Epithelial cell of prostate (primary cell): ENCODE measurements at places on chromosomes 16 and 17.

DNA sequence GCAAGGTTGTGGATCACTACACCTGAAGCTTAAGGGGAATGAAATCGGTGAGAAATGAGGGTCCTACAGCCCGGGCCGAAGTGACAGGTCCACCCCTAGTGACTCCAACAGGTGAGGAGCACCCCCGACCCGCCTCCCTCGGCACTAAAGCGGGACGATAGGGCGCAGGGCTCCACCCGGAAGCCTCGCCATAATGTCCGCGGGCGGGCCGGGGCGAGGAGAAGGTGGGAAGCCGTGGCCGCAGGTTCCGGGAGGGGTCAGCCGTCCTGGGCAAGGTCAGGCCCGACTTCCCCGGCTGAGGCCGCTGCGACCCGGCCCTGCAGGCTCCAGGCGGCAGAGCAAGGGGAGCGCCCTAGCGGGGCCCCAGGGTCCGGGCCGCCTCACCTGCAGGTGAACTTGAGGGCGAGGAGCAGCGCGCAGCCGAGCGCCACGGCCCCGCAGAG is 543 bp downstream of the TXNDC11 start:
- no peak for DNase-seq

DNA sequence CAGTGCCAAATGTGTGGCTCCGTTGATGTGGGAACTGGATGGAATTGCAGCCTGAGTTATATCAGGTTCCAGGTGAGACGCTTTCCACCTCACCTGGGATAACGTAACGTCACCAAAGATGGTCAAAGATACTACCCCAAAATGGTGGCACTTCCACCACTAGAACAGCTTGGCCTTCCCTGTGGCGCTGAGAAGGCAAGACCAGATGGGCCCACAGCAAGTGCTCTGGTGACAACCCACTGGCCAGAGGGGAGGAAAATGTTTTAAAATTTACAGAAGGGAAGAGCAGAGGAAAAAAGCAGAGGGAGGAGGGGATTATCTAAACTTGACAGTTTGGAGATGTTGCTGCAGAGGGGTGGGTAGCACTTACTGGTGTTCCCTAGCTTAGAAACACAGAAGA is 7.5 kb upstream of the ITGA2B start:
- no peak for DNase-seq

- no peak for DNase-seq
These were observed 42.0 kb upstream of the MMD start for GRCh38 chr17:55463600-55463999.

- no peak for DNase-seq
These were observed 63.8 kb downstream of the RAP1GAP2 start for GRCh38 chr17:2860045-2860444.

DNA sequence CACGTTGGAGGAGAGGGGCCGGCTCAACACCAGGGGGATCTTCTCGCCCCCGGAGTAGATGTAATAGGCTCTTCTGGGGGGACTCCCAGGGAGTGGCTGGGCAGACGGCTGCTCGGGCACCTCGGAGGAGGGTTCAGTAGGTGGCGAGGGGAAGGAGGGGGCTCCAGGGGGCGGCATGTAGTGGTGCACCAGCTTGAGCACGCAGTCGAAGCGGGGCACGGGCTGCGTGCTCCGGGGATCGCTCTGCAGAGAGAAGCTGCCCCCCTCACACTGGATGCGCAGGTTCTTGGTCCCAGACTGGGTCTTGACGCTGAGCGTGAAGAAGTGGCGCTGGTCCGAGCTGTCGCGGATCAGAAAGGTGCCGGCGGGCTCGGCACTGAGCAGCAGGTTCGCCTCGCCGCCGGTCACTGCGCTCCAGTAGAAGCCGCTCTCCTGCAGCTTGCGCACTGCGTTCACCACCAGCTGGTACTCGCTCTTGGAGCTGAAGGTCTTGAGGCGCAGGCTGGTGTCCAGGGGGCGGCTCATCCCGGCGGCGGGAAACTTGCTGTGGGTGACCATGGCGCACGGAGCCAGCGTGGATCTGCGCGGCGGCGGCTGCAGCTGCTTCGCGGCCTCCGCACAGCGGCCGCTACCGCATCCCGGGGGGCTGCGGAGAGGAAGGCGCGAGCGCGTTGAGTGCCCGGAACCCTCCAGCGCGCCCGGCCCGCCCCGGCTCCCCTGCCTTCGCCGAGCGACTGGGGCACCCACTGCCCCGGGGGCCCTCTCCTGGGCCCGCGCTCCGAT is 1.1 kb downstream of the SOCS3 start:
- no peak for DNase-seq

GRCh38 chr16:71985262-71985974 is 14.8 kb downstream of the PKD1L3 start:
- DNase-seq = no peak

DNA sequence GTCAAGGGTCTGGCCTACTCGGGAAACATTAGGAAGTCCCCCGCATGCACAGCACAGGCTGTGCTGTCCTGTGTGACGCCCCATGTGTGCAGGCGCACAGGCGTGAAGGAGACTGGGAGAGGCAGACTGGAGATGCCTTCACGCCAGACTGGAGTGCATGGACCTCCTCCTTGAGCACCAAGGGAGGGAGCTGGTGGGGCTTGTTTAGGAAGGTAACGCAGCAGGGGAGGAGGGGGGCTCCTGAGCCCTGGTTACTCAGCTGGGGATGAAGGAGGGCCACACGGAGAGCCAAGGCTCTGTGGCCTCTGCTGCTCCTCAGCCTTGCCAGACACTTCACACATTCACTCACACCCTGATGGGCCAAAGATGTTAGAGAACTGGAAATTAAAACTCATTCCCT is 7.7 kb downstream of the HSDL1 start:
- no peak for DNase-seq

- peak; percentile 24 for DNase-seq
These were observed 706 bp downstream of the TEN1 start for GRCh38 chr17:75979705-75980187.

DNA sequence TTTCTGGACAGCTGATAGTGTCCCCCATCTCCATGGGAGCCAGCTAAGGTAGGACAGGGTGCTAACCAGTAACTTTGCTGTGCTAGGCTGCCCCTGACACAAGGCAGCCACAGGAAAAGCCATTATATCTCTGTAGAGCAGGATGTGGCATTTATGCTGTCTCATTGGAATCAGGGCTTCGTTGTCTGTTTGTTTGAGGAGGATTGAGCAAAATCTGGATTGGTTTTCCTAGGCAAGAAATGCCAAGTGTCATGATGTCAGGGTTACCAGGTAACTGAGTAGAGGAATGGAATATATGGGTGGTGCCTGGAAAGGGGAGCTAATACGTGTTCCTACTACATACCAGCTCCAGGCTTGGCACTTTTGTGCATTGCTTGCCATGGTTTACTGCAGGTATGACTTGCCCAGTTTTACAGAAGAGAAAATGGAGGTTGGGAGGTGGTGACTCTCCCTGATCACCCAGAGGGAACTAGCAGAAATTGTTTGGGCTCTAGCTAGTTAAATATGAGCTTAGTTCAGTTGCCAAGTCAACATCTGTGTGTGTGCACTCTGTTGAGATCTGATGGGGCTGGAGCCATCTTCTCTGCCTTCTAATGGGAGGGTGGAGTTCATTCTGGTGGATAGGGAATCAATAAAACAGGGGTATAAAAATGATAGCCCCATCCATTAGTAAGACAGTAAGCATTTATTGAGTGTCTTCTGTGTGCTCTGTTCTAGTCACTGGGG is 33.9 kb downstream of the GNAO1 start:
- DNase-seq = no peak

DNA sequence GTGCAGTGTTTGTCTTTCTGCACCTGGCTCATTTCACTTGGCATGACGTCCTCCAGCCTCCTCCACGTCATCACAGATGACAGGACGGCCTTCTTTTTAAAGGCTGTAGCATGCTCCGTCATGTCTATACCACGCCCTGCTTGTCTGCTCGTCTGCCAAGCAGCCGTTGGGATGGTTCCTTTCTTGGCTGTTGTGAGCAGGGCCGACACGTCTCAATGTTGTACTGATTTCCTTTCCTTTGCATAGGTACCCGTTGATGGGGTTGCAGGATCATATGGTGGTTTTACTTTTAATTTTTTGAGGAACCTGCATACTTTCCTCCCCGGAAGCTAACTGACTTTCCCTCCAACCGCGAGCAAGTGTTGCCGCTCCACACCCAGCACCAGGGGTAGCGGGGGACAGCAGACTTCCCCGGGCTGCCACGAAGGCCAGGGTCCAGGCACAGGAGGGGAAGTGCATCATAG is 212.2 kb upstream of the ZNF469 start:
- no peak for DNase-seq

- no peak for DNase-seq
These were observed 1.2 kb downstream of the MIF4GD start for GRCh38 chr17:75269844-75270217.

GRCh38 chr17:29376667-29377270 is 13.4 kb upstream of the TAOK1 start:
- no peak for DNase-seq

GRCh38 chr17:50034498-50035364 is 21.2 kb upstream of the ITGA3 start:
- DNase-seq = no peak

DNA sequence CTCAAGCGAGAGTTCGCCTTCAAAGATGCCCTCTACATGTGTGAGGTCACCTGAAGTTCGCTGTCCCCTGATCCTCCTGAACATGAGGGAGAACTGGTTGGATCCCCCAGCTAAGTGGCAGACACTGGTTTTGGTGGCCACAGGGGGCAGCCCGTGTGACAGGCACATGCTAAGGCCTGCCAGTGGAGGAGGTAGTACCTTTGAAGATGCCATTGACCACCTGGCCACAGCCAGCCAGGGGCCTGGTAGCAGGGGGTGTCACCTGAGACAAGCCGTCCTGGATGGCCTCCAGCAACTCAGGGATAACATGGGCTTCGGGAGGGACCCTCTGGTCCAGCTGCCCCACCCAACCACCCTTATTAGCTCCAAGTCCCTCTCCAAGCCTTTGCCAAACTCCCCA is 7.3 kb upstream of the ALDH3A1 start:
- no peak for DNase-seq

GRCh38 chr16:7246578-7246977 is 86.1 kb upstream of the RBFOX1 start:
- DNase-seq = no peak

DNA sequence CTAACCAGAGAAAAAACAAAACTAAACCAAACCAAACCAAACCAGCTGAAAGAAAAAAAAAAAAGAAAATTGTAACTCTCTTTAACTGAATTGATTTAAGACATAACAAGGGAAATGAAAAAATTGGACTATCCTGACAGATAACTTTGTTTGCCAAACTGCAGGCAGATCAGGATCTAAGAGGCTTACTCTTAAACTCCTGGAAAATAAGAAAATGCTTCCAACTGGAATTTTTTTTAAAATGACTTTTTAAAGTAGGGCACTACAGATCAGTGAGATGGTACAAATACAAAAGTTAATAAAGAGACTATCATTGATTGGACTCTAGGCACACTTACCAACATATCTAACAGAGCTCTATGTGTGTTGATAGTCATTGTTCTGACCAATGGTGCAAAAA is 125.5 kb upstream of the KCNJ16 start:
- no peak for DNase-seq

DNA sequence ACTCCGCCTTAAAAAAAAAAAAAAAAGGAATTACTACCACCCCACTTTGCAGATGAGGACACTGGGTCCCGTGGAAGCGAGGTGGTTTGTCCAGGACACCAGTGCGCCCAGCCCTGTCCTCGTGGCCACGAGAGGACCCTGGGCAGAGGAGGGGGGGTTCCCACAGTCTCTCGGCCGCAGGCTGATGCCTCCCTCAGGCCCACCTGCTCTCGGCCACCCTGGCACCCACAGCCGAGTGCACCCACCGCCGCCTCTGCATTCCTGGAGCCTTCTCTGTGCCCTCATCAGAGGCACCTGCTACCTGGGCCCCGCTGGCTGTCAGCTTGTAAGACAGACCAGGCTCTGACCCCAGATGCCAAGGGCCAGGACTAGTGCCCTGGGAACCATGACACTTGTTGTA is 28.1 kb upstream of the PVALEF start:
- DNase-seq = no peak

DNA sequence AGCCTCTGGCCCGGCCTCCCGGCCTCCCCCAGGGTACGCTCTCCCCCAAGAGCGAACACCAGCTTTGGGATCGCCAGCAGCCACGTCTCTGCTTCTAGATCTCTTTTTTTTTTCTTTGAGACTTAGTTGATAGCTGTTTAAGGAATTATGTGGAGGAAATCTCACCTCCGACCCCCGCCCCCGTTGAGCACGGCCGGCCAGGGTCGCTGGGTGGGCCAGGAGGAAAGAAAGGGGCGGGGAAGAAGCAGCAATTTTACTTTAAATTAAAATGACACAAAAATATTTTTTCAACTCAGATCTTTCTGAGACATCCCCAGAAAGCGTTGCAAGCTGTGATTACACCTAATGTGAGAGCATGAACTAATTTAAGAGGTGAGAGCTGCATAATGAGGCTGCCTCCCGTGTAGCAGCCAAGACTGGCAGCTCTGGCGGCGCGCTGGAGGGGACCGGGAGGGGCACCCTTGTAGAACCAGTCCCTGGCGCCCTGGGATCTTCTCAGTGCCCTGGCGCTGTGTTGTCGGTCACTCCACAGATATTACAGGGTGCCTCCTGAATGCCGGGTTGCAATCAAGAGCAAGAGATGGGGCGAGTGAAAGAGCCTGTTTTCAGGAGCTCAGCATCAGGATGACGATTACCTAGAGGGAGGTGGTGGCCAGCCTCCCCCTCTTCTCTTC is 1.9 kb upstream of the CBLN1 start:
- DNase-seq = no peak

DNA sequence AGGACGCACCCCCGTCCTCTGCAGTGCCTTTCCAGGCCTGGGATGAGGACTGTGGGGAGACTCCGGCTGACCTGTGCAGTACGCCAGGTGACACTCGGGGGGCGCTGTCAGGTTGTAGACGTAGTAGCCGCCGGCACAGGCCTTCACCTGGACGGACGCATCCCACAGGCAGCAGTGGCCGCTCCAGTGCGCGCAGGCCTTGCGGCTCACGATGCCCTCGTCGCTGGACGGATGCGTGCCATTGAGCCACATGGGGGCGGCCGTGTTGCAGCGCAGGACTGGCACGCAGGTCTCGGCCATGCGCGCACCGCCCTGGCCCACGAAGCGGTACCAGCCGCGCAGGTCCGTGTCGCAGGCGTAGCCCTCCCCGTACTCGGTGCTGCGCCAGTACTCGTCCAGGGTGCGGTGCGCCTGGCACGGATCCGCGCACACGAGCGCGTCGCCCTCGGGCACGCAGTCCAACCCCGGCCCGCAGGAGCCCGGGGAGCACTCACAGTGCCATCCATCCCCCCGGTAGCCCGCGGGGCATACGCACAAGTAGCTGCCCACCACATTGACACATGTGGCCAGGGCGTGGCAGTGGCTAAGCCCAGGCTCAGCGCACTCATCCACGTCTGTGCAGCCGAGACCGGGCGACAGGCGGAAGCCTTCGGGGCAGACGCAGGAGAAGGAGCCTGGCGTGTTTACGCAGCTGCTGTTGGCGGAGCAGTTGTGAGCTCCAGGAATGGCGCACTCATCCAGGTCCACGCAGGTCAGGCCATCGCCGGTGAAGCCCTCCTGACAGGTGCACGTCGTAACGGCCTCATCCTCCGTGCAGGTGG is 3.9 kb downstream of the UMOD start:
- no peak for DNase-seq
